ENCODE measurements at places on chromosomes 7 and 10.
A peak's percentile ranks its signal among the peaks of the same experiment; 100 is the strongest.

DNA sequence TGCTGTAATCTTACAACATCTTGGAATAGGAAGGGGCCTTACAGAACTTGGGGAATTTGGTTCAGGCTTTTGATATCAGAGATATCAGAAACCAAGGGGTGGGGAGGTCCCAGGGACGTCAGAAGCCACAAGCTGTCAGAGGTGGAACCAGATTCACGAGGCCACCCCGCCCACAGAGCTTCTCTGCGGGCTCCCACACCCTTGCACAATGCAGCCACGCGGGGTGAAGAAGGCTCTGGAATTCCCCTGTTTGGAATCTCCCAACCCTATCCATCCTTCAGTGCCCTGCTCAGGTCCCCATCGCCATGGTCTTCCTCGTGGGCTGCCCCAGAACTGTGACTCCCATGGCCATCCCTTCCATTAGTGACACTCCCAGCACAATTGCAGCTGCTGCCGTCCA is 247.1 kb upstream of the SHH start:
- DNase-seq, result peak; percentile 66

DNA sequence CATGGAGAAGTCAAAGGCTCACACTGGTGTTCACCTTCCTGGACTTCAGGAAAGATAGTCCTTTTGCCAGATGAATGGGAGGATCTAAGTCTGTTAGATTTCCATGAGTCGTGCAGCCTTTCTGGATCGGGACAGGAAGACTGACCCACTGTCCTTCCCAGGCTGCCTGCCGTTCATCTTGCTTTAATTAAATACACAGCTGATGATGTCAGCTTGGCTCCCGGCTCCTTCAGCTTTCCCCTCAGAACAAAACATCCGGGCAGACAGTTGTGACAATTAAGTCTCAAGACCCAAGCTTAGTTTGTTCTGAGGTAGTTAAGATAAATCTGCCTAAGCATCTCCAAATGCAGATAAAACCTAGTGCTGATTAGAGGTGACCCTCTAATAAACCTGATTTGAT is 58.6 kb downstream of the AUTS2 start:
- no peak for DNase-seq

DNA sequence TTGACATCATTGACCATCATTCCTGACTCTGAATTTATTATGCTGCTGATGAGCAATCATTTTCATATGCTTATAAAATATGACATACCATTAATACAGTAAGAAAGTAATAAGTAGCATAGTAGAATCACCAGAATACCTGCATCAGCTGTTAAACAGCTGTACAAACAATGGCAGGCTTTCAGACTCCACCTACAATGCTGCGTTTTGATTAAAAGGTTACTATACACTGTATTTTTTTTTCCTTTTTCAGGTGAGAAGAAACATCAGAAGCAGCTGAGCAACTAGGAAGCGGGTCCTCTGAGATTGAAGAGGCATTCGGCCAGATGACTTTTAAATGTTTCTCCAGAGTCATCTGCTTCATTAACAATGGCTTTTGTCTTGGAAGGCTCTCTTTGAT is 7.1 kb downstream of the ASNS start:
- no peak for DNase-seq

DNA sequence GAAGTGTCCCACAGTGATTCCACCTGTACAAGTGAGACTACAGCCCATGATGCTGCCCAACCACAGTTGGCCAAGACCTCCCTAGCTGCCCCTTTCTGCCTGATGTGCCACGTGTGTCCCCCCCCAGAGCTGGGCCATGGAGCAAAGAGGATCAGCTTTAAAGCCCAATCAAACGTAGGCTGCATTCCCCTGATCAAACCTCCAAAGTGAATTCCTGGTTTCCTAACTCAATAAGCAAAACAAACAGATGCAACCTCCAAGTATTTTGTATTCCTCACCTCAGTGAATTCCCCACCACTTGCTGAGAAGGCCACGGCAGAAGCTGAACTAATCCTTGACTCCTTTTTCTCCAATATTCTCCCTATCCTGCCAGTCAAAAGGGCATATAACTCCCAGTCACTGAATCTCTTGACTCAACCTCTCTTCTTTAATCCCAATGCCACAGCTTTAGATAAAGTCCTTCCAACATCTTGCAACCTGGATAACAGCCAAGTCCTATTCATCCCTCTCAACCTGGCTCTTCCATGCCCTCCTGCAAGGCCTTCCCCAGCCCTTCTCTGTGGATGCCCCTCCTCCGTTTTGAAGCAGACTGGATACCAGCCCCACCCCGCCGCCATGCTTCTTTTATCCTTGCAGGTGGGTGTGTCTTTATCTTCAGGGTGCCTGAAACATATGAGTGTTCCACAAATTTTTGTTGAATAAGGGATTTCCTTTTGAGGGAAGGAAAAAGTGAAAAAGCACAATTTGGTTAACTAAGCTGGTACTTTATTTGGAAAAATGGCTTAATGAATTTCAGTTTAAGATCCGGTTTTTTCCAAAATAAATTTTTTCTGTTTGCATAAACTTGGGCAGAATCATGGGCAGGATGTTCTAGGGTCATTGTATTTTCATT is 285.2 kb upstream of the MKLN1 start:
- DNase-seq, result no peak

DNA sequence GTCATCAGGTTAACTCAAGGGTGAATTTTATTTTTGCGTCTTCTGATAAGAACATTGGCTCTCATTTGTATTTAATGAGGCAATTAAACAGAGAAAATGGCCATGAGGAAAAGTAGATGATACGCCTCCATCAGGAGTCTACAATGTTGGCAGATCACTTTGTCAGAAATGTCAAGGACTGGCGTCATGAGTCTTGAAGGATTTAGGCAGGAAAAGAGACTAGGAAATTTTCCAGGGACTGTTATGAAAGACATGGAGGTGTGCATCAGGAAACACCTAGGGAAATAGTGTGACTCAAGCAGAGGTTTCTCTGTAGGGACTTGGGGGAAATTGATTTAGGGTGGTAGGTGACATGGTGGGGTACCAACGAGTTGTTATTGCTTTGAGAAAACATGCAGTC is 53.4 kb upstream of the SLC35B4 start:
- DNase-seq, result no peak

- DNase-seq, result no peak
Observed at GRCh38 chr7:113872981-113873380, 45.8 kb downstream of the PPP1R3A start.

DNA sequence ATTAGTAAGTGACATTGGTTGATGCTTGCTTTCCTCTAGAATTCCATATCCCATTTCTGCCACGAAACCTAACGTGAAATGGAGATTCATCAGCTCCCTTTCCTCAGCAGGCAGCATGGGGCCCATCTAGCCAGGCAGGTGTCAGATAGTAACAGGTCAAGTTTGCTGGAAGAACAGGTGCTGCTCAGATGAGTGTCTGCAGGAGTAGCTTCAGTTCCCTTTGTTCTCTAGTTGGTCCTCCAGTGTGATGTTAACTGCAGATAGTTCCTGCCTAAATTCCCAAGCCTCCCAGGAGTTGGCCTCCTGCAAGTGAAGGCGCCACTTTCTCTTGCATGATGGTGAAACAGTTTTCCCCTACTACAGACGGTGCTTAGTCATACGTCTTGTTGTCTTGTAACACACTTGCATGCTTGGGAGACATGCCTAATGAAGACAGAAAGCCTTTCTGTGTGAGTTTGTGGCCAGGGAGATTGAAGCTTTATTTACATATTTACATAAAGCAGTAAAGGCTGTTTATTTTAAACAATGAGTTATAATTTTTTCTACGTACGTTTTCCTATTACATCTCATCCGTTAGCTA is 175.4 kb downstream of the CHN2 start:
- DNase-seq, result no peak

DNA sequence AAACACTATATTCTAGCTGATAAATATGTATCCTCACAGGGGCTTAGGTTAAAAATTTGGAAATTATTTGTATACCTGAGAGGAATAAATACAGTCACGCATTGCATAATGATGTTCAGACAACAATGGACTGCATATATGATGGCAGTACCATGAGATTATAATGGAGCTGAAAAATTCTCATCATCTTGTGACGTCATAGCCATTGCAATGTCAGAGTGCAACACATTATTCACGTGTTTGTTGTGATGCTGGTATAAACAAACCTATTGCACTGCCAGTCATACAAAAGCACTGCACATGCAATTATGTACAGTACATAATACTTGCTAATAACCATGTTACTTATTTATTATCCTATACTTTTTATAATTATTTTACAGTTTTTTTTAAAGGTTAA is 31.4 kb downstream of the STEAP1B start:
- DNase-seq, result no peak

- no peak for DNase-seq
Observed at GRCh38 chr7:122425731-122426130, 121.2 kb upstream of the FEZF1 start.

DNA sequence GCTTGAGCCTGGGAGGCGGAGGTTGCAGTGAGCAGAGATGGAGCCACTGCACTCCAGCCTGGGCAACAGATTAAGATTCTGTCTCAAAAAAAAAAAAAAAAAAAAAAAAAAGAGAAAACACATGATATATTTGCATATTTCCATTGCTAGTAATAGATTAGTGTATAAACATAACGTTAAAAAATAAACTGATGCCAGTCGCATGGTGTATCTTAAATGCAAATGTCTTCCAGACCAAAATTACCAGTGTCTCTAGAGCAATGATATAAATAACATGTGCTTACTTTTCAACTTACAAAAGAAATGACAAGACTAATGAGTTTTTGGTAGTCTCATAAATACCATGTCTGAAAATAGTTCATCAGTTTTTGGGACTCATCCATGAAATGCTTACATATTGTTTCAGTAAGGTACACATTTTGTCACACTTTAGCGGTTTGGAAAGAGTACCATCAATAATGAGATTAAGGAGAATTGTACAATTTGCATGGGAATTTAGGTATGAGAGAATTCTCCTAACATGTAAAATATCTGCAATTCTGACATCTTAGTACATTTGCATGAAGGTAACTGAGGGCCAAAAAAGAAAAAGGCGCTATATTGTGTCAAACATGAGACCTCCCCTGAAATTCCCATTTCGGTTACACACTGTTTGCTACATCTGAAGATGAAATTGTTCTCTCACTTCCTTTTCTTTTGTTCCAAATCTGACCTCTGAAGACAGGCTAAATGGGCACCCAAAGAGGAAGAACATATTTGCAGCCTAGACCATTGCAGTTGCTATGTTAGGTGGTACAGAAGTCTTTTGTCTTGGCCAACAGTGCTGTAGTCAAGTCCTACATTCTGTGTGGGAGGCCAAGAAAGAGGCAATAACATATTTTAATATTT is 51.5 kb upstream of the PIP4K2A start:
- DNase-seq, result peak; percentile 76

GRCh38 chr7:5070206-5070605 is 24.5 kb downstream of the RBAK start:
- DNase-seq, result no peak

DNA sequence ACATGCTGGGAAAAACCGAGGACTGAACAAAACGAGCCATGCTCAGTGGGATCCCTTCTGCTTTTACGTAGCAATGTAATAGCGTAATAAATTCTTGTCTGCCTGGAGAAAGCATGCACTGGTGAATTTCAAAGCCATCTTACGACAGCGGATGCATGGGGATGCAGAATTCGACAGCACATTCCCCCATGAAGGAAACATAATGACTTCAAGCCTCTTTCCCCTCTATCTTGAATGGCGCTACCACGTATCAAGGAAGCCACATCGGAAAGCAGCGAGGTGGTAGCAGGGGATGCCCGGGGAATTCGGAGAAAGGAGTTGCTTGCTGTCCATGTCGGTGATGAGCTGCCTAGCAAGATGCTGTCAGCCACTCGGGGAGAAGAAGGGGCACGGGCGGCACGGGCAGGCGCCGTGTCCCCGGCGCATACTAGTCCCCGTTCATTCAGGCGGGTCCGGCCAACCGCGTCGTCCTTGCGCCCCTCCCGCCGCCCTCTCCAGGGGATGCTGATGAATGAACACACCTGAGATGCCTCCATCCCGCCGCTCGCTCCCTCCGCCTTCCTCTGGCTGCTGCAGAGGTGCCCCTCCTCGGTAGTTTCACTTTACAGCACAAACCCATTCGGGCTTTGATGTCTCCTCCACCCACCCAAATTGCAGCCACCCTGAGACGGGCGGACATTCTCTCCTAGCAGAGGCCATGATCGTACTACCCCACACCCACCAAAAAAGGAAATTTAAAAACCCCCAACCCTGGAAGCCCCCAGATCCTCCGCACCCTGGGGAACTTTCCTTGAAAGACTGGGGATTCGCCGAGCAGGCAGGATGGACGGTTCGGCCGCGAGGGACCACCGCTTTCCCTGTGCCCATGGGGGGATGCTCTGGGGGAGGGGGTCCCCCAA is 644 bp downstream of the SORBS1 start:
- no peak for DNase-seq

GRCh38 chr10:67261300-67261797 is 335.5 kb downstream of the LRRTM3 start:
- DNase-seq, result no peak

- DNase-seq, result no peak
Observed at GRCh38 chr7:40439686-40440085, 304.9 kb downstream of the SUGCT start.

- DNase-seq, result no peak
Observed at GRCh38 chr10:119257899-119258419, 50.6 kb downstream of the GRK5 start.

DNA sequence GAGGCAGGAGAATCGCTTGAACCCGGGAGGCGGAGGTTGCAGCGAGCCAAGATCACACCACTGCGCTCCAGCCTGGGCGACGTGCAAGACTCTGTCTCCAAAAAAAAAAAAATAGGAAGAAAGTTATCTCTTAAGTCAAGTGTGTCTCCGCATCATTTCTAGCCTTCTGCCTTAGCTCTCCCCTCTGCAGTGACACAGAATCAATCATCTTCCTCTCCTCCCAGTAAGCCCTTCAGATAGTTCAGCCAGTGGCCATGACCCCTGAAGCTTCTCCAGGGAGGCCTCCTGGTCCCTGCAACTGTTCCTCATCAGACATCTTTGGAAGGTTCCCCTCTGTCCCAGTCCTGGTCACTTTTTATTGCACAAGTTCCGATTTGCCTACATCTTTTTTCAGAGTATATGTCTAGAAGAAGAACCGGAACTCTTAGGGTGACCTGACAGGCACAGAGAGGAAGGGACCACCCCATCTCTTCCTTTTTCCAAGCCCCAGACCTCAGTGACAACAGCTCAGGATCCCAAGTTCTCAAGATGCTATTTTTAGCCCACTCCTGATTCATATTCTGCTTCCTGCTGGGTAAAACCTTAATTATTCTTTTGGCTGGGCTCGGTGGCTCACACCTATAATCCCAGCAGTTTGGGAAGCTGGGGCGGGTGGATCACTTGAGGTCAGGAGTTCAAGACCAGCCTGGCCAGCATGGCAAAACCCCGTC is 6.6 kb upstream of the RHBDD2 start:
- peak; percentile 90 for DNase-seq

DNA sequence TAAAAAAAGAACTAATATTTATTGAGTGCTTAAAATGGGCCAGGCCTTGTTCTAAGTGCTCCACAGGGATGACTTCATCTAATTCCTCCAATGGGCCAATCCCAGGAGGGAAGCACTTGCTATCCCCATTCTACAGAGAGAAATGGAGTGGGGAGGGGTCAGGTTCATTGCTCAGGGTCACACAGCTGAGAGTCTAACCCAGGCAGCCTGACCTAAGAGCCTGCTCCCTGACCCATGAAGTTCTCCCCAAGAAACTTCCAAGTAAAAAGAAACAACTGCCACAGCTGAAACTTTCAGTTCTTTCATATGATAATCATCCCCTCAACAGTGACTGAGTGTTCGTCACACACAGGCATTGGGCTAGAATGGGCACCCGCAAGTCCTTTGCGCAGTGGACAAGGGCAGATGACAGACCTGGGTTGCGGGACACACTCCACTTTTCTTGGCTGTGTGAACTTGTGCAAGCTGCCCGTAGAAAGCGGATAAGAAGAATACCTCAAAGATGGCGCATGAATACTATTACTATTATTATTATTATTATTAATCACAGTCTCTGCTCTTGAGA is 39.7 kb downstream of the BEND7 start:
- DNase-seq, result no peak
